ENCODE measurements at places on chromosomes 11 and 22.

- no peak for DNase-seq
Measured at GRCh38 chr11:101686514-101686913, 102.7 kb upstream of the TRPC6 start.

DNA sequence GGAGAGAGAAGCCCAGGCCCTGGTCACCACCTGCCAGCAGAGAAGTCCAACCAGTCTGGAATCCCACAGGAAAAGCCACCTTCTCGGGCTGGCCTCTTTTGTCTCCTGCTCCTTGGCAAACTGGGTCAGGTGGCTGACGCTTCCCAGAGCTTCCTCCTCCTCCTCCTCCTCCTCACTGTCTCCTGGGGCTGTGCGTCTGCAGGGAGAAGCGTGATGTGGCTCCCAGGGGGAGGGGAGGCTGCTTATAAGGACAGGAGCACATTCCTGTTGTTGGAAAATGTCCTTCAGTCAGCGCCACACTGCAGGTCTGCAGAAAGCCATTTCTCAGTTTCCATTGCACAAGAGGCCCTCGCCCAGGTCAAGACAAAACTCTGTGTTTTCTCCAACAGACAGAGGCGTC is 1316.5 kb downstream of the BRD1 start:
- no peak for DNase-seq

- DNase-seq = no peak
Measured at GRCh38 chr11:74418509-74418895, 20.3 kb upstream of the PGM2L1 start.

GRCh38 chr22:48894804-48895250 is 932.8 kb downstream of the BRD1 start:
- DNase-seq = no peak

All from H1 (cell line).